Stimulated activated naive B cell treated with anti-CD40 and anti-IgM and Interleukin-4, amounts not matched to agents 10 μg/mL and 1 μg/mL and 100 μg/mL, for 72 hours (primary cell): ENCODE measurements at places on chromosomes 16 and 17.

DNA sequence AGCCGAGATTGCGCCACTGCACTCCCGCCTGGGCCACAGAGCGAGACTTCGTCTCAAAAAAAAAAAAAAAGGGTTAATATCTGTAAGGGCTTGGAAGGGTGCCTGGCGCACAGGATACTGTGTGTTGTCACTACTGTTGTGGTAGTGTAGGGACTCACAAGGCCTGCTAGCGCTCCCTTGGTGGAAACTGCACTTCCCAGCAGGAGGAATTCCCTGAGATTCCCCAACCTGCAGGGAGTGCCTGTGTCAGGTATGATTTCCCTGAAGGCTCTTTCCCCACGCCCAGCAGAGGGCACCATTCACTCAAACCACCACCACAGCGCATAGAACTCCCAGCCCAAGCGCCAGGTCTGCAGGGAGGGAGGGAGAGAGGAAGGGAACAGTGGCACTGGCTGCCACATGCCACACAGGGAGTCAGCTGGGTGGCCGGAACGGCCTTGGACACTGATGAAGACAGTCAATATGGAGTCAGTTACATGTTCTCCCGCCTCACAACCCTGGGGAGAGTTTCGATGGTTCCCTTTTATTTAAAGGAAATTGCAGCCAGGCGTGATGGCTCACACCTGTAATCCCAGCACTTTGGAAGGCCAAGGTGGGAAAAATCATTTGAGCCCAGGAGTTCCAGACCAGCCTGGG is 32.7 kb upstream of the CDH1 start:
- peaks cover 8% of the 10 kb centered on the region for H3K27me3 ChIP-seq
- H3K4me3 ChIP-seq, result no peak overlapping the region
- DNase-seq, result peak; percentile 41
- H3K36me3 ChIP-seq, result no peaks in the 10 kb centered on the region
- peaks cover 7% of the 10 kb centered on the region for H3K4me1 ChIP-seq

- no peak overlapping the region for H3K27ac ChIP-seq
- H3K4me1 ChIP-seq, result no peaks in the 10 kb centered on the region
- H3K27me3 ChIP-seq, result peaks cover 5% of the 10 kb centered on the region
- no peak overlapping the region for H3K4me3 ChIP-seq
Observed at GRCh38 chr17:70629902-70630301, 460.6 kb downstream of the KCNJ2 start.

DNA sequence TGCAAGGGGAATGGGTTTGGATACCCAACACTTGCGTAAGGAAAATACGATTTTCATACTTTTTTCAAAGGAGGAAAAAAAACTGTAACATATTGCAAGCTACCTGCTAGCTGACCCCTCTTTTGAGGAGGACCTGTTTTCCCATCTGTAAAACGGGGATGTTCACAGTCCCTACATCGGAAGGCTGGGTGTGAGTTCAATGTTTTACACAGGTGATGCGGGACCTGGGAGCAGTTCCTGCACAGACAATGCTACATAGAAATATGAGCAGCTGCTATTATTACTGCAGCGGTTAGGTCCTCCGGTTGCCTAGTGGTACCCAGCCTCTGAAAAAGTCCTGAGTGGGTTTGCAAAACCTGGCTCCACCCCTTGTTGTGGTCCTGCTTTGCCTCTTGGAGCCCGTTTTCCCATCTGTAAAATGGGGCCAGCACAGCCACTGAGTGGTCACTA is 3.5 kb downstream of the SOCS1 start:
- peak; percentile 35 for DNase-seq
- H3K4me1 ChIP-seq, result peaks cover 75% of the 10 kb centered on the region
- peak overlapping the region; percentile 98 for H3K27ac ChIP-seq
- H3K4me3 ChIP-seq, result peak overlapping the region; percentile 96

DNA sequence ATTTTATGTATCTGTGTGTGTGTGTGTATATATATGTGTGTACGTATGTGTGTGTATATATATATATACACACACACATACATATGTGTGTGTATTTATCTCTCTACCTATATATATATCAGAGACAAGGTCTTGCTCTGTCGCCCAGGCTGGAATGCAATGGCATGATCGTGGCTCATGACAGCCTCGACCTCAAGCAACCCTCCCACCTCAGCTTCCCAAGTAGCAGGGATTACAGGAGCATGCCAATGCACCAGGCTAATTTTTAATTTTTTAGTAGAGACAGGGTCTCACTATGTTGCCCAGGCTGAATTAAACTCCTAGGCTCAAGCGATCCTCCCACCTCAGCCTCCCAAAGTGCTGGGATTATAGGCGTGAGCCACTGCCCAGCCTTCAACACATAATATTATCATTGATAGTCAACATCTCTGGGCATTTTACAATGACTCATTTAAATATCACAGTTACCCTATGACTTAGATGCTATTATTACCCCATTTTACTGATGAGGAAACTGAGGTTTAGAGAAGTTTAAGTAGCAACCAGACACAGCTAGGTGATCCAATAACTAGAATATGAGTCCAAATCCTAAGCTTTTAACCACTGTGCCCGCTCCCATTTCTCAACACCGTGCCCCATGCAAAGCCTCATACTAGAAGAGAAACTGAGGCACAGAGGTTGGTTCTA is 24.3 kb downstream of the G6PC3 start:
- H3K4me3 ChIP-seq, result no peak overlapping the region
- peaks cover 16% of the 10 kb centered on the region for H3K4me1 ChIP-seq
- no peak for DNase-seq
- H3K27me3 ChIP-seq, result no peaks in the 10 kb centered on the region
